SK-N-MC (cell line): ENCODE measurements at places on chromosomes 6 and 20.

DNA sequence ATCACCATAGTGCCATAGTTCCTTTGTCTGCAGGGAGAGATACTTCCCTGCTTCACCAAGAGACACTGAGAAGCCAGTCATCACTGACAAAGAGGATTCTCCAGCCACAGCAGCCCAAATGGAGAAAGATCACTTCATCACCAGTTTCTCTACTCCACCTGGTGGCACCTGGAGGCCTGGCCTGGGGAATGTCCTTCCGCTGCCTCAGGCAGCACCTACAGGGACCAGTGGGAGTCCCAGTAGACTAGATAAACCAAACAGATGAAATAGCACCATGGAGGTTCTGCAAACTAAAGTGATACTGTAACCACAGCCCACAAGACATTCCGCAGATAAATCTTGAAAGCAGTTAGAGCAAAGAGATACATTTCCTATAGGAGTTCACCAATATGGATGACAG is 266.5 kb downstream of the C6orf118 start:
- DNase-seq, result no peak

DNA sequence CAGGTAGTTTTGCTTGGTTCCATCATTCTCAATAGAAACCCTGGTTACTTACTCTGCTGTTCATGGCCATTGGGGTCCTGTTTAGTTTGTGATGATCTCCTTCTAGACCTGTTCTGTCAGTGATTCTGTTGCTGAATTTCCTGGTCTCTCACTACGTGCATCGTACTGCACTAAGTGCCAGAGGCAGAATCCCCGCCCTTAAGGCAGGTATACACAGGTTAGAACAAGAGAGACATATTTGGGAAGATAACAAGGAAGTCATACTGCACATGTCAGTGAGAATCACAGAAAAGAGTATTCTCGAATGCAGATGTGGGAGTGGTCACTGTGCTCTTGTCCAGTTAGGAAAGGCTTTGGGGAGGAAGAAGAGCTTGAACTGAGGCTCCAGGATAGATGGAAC is 148.1 kb upstream of the MYLIP start:
- no peak for DNase-seq

DNA sequence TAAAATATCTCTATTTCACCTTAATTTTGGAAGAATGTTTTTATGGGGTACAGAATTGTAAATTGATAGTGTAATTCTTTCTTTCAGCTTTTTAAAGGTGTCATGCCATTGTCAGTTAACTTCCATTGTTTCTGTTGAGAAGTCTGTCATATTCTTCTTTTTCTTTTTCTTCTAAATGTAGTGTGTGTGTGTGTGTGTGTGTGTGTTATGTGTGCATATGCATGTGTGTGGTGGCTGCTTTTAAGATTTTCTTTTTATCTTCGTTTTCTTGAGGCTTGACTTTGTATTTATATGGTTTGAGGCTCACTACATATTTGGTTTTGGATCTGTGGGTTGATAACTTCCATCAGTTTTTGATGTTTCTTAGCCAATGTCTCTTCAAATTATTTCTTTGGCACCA is 176.5 kb downstream of the OGFRL1 start:
- no peak for DNase-seq

DNA sequence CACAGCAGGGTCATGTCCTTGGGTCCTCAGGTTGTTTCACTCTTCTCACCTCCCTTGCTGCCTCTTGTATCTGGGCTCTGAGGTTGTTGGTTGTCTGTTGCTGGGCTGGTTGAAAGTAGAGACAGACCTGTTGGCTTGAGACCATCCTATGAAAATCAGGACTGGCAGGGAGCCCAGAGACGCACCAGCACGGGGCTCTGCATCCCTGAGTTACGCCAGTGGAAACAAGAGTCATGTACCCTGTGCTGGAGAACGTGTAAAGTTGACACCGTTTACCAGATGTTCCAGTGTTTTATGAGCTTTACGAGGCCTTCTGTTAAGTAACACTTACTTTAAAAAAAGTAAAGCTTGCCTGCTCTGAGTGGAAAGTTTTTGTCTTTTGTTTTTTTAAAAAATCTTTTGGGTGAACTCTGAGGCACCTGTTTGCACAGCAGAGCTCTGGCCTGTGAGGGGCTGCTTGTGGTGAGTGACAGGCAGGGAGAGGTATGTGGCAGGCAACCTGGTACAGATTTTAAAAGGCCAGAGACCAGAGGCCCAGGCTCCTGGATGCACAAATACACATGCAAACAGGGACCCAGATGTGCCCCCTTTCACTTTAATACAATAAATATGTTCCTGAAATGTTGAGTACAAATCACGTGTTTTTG is 260.0 kb upstream of the SUPT3H start:
- no peak for DNase-seq

DNA sequence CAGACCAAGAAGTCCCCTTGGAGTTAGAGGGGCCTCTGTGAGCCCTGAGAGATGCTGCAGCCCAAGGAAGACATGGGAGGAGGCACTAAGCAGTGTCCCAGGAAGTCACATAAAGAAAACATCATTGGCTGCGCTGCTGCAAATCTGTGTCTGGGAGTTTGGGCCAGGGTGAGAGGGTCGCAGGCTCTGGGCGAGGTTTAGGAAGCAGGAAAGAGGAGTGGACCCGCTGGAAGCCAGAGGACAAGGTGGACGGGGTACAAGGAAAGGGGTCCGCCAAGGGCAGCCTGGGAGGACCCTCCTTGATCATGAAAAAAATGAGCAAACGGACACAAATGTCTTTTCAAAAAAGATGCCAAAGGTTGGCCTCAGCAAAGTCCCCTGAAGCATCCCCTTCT is 15.5 kb upstream of the SERPINB1 start:
- DNase-seq, result no peak

DNA sequence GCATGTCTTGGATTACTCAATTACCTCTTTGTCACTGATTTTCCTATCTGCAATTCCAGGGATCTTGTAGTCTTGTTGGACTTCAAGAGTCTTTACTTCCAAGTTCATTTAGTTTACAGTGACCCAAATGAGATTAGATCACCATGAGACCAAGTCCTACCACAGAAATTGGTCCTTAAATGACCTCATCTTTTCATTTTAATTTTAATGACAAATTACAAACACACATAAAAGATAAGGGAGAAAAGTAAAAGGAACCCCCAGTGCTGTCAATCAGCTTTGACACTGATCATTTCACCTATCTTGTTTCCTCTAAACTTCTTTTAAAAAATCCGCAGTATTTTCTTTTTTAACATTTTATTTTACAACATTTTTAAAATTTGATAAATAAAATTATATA is 54.9 kb upstream of the FYN start:
- no peak for DNase-seq

DNA sequence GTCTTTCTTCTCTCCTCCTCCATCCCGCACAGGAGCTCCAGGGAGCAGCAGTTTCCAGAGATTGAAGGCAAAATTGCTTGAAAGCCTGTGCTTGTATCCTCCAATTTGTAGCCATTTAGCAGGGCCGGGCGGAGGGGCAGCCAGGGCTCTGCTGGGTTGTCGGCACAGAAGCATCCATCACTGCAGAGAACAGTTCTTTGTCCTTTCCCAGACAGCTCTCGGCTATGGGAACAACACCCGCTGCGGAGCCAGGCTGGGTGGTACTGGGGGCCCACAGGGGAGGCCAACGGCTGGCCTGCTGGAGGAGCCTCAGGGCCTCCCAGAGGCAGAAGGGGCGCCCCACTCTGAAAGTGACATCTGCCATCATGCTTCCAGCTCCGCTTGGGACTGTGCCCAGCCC is 7.8 kb downstream of the HRH3 start:
- no peak for DNase-seq

DNA sequence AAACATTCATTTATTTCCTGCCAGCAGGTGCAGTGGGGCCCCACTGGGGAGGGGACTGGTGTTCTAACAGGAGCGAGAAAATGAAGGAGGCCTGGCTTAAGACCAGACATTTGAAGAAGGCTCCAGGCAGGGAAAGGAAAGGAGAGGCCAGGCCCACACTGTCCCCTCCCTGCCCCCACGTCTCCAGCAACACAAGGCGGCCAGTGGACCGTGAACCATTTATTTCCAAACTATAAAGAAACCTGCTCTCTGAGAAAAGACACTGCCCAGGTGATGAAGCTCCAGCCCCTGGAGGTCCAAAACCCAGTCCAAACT is 41.4 kb upstream of the CDH22 start:
- no peak for DNase-seq

GRCh38 chr6:19319005-19319404 is 518.2 kb upstream of the ID4 start:
- DNase-seq, result no peak

DNA sequence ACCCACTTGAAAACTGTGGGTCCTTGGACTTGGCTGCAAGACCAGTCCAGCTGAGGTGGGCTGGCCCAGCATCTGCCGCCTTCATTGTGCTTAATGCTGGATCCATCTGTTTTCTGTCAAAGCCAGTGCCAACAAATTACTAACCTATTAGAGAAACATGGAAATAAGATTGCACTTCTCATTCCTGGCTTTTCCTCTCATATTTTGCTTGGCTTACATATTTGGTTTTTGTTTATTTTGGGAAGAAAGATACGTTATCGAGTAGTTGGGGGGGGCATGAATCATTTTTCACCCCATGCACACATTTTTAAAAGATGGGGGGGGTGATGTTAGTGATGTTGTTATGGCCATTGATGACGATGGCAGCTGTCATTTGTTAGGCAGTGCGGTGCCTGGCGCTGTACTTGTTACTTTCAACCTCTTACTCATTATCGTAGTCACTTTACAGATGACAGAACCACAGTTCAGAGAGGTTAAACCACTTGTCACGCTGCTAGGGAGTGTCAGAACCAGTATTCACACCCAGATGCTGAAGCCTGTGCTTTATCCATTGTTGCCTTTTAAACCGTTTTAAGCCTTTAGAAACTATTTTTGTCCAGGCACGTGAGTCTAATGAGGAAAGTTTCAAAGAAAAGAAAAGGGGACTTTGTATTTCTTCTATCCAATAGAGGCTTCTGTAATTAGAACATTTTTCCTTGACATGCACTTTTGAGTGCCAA is 180.0 kb downstream of the TMEM242 start:
- no peak for DNase-seq

GRCh38 chr6:144547409-144547808 is 262.3 kb downstream of the UTRN start:
- DNase-seq, result no peak

DNA sequence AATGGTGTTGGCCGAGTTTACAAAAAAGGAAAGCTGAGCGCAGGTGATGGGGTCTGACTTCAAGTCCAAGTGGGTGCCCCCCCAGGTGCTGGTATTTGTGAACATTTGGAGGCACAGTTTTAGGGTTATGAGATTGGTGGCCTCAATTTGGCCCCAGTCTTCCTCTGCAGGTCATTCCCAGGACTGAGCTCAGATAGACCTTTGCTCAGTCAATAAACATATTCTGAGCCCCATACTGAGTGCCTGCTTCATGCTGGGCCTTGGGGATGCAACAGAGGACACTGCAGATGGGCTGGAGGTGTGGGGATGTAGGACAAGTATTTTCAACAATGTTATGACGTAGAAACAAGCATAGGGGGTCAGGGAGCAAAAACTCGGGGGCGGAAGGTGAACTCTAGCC is 33.5 kb downstream of the TGM3 start:
- DNase-seq, result no peak

DNA sequence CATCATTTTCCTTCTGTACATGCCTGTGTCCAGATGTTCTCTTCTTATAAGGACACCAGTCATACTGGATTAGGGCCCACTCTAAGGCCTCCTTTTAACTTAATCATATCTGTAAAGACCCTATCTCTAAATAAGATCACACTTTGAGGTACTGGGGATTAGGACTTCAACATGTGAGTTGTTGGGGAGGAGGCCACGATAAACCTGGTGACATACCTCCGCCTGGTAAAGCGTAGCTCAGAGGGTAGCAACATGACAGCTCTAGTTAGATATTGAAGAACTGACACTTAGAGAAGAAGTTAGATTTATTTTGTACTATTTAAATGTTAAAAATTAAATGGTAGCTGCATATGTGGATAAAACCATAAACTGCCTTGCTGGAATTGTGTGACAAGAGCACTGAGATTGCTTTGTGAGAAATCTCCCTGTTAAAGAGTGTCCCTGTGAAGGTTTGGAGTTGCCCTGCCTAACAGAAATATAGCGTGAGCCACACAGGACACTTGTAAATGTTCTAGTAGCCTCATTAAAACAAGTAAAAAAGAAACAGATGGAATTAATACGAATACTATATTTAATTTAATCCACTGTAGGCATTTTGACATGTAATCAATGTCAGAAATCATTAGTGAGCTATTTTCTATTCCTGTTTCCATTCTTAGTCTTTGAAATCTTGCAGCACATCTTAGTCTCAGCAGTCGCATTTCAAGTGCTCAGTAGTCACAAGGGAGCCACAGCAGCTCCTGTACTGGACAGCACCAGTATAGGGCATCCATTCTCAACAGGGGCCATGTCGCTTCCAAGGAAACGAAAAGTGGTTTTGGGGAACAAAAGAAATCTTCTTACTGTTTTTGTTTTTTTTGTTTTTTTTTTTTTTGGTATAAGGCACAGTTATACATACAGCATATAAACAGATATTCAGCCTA is 13.4 kb downstream of the PLCB1 start:
- no peak for DNase-seq

DNA sequence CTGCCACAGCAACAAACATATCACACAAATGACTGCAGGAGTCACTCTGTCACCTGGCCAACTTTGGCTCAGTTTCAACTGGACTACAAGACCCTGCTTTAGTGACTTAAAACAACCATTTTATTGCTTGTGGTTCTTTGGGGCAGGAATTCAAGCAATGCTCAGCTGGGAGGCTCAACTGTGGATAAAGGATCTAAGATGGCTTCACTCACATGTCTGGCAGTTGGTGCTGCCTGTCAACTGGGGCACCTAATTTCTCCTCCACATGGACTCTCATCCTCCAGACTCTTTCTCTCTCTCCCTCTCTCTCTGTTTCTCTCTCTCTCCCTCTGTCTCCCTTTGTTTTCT is 2.8 kb upstream of the EPB41L2 start:
- no peak for DNase-seq

GRCh38 chr20:31943052-31943471 is 8.8 kb downstream of the PDRG1 start:
- no peak for DNase-seq

- no peak for DNase-seq
These were observed 8.1 kb downstream of the SLC2A4RG start for GRCh38 chr20:63747622-63748069.

DNA sequence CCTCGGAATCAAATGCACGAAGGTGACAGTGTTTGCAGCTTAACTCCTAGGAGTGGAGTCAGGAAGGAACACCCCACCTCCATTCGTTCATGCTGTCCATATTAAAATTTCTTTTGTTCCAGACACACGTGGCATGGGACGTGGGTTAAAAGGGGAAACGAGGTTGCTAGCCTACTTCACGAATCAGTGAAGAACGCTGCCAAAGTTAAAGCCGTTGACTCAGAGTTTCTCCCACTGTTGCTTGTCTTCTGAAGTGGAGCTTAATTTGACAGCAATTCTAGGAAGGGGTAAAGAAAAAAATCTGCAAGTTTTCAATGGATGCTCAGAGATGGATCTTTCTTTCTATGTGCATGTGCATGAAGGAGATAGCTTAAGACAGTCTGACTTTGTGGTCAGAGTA is 499.1 kb downstream of the CD83 start:
- no peak for DNase-seq
